ENCODE measurements at places on chromosomes 5 and 9.

GRCh38 chr5:154143211-154143641 lies 47.3 kb upstream of the GALNT10 start:
- DNase-seq, result no peak

DNA sequence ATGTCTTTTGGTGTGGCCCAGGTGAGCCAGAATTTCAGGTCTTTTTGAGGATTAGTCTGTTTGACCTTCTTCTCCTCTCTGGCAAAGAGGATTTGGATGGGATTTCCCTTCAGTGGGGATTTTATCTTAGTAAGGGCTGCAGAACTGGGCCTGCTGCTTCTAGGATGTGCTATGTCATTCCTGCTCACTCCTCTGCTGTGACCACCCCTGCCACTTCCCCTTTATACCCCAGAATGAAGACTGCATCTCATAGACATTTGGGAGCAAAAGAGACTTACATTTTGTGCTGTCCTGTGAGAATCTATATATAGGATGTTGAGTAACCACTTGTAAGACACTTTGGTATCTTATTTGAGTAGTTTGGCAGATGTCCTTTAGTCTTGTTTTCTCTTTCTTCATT lies 76.2 kb downstream of the ARHGAP26 start:
- DNase-seq, result no peak

- DNase-seq, result no peak
Measured at GRCh38 chr5:112238473-112238872, 180.6 kb downstream of the EPB41L4A start.

- DNase-seq, result no peak
Measured at GRCh38 chr5:122390694-122391093, 78.7 kb downstream of the SNCAIP start.

DNA sequence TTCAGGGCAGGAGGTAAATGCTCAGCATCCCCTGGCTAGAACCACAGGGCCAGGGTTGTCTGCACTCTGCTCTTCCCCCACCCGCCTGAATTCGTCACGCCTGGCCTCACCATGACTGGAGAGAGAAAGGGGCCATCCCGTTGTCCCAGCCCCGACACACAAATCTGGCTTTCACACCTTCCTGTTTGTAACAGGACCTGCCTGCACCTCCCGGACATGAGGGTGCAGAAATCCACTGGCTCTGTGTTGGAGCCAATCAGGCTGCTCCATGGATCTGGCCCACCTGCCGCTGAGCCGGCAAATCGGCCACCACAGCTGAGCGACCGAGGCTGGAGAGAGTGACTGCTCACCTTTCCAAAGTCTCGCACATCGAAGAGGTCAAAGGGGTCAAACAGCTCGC lies 53.4 kb downstream of the VAV2 start:
- no peak for DNase-seq

DNA sequence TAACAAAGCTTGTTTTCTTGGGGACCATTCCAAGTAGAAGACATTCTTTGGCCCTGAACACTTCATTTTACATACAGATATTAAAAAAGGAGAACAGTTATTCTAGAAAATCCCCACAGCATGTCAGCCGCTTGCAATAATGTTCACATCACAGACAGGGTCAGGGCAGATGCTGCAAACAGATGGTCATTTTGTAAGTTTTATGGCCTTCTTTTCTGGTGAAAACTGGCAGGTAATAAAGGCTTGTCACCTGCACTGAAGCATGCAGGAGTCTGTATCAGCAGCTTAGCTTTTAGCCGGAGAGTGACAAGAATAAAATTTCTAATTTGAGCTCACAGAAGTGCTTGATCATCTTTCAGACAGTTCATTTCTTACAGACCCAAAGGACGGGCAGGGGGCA lies 220.9 kb upstream of the DAP start:
- no peak for DNase-seq

DNA sequence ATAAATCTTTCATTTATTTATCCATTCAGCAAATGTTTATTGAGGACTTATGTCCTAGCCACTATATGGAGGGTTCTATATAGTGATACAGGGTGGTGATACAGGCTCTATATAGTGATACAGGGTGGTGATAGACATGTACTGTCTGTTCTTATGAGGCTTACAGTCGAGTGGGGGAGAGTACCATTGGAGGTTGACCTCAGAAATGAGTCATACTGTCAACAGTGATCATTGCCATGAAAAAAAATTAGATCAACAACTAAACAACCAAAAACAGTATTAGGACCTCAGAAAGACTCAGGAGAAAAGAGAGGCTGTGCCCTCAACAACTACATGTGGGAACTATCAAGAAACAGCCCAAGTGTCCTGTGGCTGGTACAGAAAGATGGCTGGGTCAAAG lies 22.0 kb downstream of the PAPPA start:
- no peak for DNase-seq

DNA sequence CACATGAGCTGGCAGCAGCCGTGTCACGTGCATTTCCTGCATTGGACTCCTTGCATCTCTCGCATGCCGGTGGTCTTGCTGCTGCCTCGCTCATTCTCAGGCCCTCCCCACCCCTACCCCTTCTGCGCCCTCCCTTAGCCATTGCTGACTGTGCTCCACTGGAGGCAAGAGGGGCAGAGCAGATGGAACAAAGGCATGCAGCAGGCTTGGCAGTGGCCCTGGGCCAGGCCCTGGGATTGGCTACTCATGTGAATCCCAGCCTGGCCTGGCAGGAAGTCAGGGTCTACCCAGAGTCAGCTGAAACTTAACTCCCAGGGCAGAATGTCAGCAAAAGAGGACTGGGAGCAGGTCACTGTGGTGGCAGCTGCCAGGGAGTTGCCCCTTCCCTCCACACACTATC lies 62.3 kb downstream of the TSTD2 start:
- DNase-seq, result no peak
